ENCODE measurements at places on chromosomes 7 and 10. TPM values are rescaled to one million over a fixed set of nuclear protein-coding genes. Genes with fewer than 3 reads are reported as not detected.

CDC14C gene
- total RNA-seq: not detected

RARRES2 gene
- not detected for total RNA-seq

TFEC gene
- total RNA-seq: 45.1 TPM

RBP4 gene
- total RNA-seq: 255 TPM

- no peak for DNase-seq
- no peak overlapping the region for H3K27ac ChIP-seq
- H3K4me3 ChIP-seq: no peak overlapping the region
- H3K4me1 ChIP-seq: no peaks in the 10 kb centered on the region
Observed at GRCh38 chr10:118669020-118669791, 73.8 kb upstream of the PRLHR start.

- H3K4me1 ChIP-seq: no peaks in the 10 kb centered on the region
- no peaks in the 10 kb centered on the region for H3K27me3 ChIP-seq
- no peak overlapping the region for H3K4me3 ChIP-seq
- no peaks in the 10 kb centered on the region for H3K36me3 ChIP-seq
- no peak for DNase-seq
- peak overlapping the region; percentile 37 for H3K27ac ChIP-seq
Observed at GRCh38 chr7:85469446-85470010, 282.7 kb upstream of the SEMA3D start.

- no peaks in the 10 kb centered on the region for H3K36me3 ChIP-seq
- no peaks in the 10 kb centered on the region for H3K27me3 ChIP-seq
- peaks cover 28% of the 10 kb centered on the region for H3K4me1 ChIP-seq
- no peak overlapping the region for H3K4me3 ChIP-seq
- DNase-seq: no peak
Observed at GRCh38 chr10:79179957-79180309, 111.2 kb downstream of the ZMIZ1 start.

GRCh38 chr10:14569274-14570060, 205.2 kb downstream of the FAM107B start:
- H3K36me3 ChIP-seq: peaks cover 6% of the 10 kb centered on the region
- DNase-seq: no peak
- peaks cover 48% of the 10 kb centered on the region for H3K4me1 ChIP-seq
- H3K27ac ChIP-seq: peak overlapping the region; percentile 6
- no peaks in the 10 kb centered on the region for H3K27me3 ChIP-seq
- no peak overlapping the region for H3K4me3 ChIP-seq

DNA sequence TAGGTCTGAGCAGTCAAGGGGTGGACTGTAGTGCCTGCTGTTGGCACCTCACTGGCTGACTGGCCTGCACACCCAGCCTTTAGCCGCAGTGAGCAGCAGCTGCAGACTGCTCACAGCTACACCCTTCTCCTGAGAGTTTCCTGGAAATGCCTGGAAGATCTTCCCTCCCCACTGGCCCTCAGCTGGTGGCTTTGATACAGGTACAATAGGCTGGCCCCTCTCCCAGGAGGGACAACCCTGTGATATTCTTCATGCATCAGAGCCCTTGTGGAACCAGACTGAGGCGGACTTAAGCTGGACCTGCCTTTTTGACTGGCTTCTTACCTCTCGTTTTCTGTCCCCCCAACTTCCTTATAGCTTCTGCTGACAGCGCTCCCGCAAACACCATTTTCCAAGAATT, 6.4 kb downstream of the GCK start:
- no peak for DNase-seq
- H3K27ac ChIP-seq: no peak overlapping the region
- H3K27me3 ChIP-seq: no peaks in the 10 kb centered on the region
- no peaks in the 10 kb centered on the region for H3K36me3 ChIP-seq
- H3K4me1 ChIP-seq: peaks cover 9% of the 10 kb centered on the region
- no peak overlapping the region for H3K4me3 ChIP-seq

DNA sequence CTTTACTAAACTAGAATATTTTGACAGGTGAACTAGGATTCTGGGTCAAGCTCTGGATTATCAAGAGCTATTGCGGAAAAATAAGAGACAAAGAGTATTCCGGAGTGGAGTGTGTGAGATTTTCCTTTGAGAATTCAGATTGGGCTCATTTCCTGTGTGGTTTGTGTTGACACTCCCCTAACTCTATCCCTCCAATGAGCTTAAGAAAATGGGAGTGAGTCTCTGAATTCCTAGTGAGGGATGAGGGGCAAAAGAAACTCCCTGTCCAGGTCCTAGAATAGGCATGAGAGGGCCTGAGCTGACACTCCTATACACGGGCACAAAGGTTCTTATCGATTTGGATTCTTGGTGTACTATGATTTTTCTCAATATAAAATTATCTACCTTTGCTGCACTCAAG, 10.2 kb downstream of the KLF14 start:
- DNase-seq: no peak
- no peaks in the 10 kb centered on the region for H3K36me3 ChIP-seq
- no peaks in the 10 kb centered on the region for H3K27me3 ChIP-seq
- H3K4me3 ChIP-seq: no peak overlapping the region
- H3K27ac ChIP-seq: no peak overlapping the region

- no peak overlapping the region for H3K4me3 ChIP-seq
- H3K36me3 ChIP-seq: no peaks in the 10 kb centered on the region
- H3K4me1 ChIP-seq: peaks cover 38% of the 10 kb centered on the region
- H3K27me3 ChIP-seq: no peaks in the 10 kb centered on the region
- no peak for DNase-seq
- no peak overlapping the region for H3K27ac ChIP-seq
Observed at GRCh38 chr7:92850516-92850915, 14.1 kb upstream of the CDK6 start.

DNA sequence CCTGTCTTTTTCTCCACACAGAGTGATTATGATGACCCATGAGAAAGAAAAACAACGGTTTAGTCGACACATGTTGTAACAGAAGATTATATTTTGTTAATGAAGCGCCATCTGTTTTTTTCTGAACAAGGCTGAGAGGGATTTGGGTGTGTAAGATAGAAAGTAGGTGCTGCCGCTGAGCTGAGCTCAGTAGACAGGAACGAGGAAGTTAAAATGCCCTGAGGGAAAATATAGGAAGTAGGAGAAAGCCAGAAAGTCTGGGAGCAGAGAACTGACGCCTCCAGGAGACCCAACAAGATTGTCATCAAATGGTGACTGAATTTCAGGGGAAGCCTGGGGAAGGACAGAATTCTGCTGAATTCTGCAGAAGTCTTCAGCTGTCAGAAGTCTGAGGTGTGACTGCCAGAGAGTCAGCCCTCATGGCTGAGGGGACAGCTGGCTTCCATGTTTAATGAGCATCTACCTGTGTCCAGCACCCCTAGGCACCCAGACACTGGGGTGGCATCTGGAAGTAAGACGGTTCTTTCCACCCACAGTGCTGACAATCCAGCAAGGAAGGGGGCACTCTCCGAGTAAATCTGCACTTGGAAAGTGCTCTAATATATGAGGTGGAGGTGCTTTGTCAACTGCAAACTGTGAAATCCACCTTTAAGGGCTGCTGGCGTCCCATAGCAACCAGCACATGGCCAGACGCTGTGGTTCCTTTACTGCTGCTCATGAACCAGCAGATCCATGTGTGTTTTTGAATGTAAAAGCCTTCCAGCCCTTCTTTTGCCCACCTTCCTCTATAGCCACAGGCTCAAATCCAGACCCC, 12.5 kb upstream of the TSPAN15 start:
- no peaks in the 10 kb centered on the region for H3K27me3 ChIP-seq
- H3K4me3 ChIP-seq: no peak overlapping the region
- no peaks in the 10 kb centered on the region for H3K36me3 ChIP-seq
- peak; percentile 74 for DNase-seq
- H3K4me1 ChIP-seq: peaks cover 35% of the 10 kb centered on the region
- peak overlapping the region; percentile 86 for H3K27ac ChIP-seq

GRCh38 chr7:112020800-112021199, 185.4 kb downstream of the DOCK4 start:
- DNase-seq: no peak
- H3K27ac ChIP-seq: no peak overlapping the region

- peaks cover 3% of the 10 kb centered on the region for H3K4me1 ChIP-seq
- H3K27me3 ChIP-seq: no peaks in the 10 kb centered on the region
- no peaks in the 10 kb centered on the region for H3K36me3 ChIP-seq
- no peak overlapping the region for H3K4me3 ChIP-seq
- H3K27ac ChIP-seq: no peak overlapping the region
- no peak for DNase-seq
Observed at GRCh38 chr10:78451592-78451991, 417.9 kb downstream of the RPS24 start.

- H3K4me3 ChIP-seq: no peak overlapping the region
- no peaks in the 10 kb centered on the region for H3K4me1 ChIP-seq
- H3K36me3 ChIP-seq: no peaks in the 10 kb centered on the region
- H3K27me3 ChIP-seq: peaks cover 3% of the 10 kb centered on the region
- H3K27ac ChIP-seq: no peak overlapping the region
Observed at GRCh38 chr10:11223507-11224140, 206.0 kb downstream of the CELF2 start.
